ENCODE measurements at places on chromosomes 3 and 15.

DNA sequence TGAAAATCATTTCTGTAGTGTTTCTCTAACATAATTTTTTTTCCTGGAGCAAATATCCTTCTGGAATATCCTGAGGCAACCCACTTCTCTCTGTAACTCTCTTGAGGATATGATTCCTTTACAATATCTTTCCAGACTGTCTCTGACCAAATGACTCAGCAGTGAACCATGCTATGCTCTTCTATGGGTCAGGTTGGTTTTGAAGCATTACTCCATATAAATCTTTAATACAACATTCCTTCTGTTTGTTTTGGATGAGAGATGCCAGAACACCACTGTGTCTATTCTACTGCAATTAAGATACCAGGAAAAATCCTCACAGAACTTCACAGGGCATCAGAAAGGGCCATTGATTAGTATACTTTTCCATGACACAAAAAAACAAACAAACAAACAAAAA is 626.4 kb upstream of the ZNF385D start:
- DNase-seq, result no peak

DNA sequence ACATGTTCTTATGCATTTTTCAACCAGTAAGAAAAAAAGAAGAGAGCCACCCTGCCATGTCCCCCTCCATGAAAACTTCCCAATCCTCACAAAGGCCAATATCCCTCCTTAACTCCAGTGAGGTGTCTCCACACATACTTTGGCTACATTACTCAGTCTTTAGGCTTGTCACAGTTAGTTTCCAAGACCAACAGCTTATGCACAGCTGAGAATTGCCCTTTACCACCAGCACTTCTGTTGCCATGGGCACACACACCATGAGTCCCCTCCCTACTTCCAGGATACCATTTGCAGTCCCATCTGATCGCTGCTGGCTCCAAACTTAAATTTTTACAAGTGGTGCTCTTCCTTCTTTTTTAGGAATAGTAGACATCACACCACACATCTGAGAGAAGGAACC is 150.3 kb upstream of the STRIT1 start:
- DNase-seq, result no peak

GRCh38 chr3:193813501-193813830 is 220.5 kb downstream of the OPA1 start:
- no peak for DNase-seq

- no peak for DNase-seq
Observed at GRCh38 chr3:182914341-182914740, 66.0 kb downstream of the DCUN1D1 start.

DNA sequence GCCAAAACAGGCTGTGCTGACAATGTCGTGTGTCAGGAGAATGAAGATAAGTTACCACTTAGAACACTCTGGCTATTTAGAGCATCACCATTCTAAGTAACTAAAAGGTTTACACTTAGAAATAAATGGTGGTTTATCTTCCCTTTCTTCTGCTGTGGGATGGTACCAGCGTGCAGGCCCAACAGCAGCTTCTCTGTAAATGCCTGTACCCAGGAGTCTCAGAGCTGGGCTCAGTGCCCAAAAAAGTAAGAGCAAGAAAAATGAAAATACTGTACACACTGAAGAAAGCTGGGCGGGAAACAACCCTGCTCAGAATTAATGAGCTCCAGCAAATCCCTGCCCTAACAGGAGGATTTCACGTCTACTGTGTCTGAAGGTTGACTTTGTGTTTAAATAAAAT is 206.5 kb downstream of the MFSD1 start:
- no peak for DNase-seq

DNA sequence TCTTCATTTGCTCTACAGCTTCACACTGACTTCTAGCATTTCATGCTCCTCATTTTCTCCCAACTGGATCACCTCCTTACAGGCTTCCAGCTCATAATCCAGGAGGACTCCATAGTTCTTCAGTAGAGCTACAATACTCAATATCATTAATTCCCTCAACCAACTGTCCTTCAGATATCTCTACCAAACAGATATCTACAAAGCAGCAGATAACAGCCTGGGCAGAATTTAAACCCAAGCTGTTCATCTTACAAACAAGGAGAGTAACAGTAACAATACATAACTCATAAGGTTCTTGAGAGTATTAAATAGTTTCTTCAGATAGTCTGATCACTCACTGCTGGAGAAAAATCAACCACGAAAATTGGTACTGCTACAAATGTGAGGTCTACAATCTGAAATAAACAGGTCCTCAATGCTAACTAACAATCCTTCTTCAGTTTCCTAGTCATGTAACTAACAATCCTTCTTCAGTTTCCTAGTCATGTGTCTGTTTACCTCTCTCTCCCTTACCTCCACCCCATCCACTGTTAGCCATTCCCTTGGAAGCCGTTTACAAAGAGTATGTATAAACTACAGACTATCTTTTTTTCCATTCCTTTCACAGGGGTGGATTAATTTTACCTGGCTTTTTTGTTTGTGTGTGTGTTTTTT is 5.0 kb downstream of the PEAK1 start:
- DNase-seq, result no peak

- DNase-seq, result no peak
Observed at GRCh38 chr3:107271787-107272387, 105.4 kb upstream of the CCDC54 start.

DNA sequence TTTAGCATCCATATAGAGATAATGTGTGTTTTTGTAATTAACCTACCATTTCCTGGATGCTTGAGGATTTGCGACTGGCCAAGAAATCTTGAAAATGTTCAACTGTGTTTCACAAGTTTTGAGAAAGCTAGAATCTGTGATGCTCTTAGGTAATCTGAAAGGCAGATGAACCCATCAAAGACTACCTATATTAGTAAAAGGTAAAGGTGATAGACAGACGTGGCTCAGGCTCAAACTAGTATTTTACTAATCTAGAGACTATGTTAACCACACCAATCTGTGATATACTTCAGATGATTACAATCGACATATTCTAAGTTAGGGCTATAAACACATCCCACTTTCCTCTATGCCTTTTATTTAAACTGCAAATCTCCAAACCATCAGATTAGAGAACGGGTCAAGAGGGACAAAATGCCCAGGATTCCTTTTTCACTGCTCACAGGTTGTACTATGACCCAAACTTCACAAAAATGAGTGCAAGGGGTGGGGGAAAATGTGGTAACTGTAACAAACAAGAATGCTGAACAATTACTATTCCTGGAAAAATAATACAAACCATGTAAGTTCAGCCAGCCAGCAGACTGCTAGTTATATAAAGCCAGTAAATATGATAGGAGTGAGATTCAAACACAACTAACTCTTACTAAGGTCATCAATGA is 295.1 kb downstream of the FOXP1 start:
- DNase-seq, result no peak

- no peak for DNase-seq
Observed at GRCh38 chr3:25289663-25290062, 138.4 kb upstream of the RARB start.

DNA sequence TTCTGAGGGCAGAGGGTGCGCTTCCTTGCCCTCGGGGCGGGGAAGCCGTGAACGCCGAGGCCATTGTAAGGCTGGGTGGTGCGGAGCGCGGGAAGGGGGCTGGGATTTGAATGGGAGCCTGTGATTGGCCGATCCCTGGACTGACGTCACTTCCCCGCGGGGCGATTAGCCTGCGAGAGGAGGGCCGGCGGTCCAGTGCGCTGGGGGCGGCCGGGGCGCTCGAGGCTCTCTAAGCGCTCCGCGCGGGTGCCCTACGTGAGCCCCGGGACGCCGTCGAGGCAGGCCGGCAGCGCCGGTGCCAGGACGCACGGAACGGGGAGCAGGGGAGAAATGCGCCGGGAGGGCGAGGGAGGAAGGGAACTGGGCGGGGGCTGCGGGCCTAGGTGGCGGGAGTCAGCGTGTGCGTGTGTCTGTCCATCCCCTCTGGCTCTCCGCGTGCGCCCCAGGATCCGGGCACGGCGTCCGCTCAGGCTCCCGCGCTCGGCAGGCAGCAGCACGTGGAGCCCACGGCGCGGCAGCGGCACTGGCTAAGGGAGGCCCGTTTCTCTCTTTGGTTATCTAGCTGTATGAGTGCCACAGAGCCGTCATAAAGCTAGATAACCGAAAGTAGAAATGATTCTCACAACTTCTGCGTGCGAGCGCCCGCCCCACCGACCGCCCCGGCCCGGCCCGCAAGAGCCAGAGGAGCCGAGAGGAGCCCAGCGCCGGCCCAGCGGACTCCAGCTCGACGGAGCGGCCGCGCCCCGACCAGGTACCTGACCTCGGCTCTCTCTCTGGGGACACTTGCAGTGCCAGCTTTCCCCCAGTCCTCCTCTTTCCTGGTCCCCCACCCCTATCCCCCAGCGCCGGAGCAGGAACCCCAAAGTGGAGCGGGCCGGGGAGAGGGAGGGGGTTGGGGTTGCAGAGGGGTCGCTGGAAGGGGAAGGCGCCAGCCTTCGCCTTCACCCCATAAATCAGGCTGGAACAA is 33.1 kb upstream of the POLG start:
- peak; percentile 97 for DNase-seq

DNA sequence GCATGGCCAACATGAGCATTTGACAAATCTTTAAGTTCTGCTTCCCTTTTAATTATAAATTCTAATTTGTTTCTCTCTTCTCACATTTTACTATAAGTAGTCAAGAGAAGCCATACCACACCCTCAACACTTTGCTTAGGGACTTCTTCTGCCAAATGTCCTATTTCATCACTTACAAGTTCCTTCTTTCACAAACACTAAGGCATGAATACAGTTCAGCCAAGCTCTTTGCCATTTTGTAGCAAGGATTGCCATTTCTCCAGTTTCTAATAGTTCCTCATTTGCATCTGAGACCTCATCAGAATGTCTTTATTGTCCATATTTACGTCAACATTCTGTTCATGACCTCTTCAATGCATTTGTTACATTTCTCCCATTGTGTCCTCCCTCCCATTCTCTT is 29.4 kb downstream of the SLC22A14 start:
- no peak for DNase-seq

- no peak for DNase-seq
Observed at GRCh38 chr3:147371771-147372340, 34.5 kb downstream of the ZIC4 start.

DNA sequence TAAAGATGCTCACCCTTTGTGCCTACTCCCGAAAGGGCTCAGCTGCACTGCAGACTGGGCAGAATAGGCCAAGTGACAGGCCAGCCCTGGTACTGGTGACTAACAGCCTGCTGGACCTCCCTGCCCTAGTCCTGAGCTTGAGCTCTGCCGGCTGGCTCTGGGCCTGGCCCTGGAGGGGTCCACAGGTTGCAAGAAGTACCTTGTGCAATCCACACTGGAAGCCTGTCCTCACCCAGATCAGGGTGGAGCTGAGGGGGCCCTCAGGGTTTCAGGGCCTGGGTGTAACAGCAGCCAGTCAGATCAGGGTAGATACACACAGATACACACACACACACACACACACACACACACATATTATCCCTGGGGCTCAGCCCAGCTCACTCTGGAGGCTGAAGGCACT is 27.3 kb upstream of the PLA2G4D start:
- no peak for DNase-seq

- DNase-seq, result no peak
Observed at GRCh38 chr3:9204253-9204992, 45.0 kb downstream of the SRGAP3 start.

DNA sequence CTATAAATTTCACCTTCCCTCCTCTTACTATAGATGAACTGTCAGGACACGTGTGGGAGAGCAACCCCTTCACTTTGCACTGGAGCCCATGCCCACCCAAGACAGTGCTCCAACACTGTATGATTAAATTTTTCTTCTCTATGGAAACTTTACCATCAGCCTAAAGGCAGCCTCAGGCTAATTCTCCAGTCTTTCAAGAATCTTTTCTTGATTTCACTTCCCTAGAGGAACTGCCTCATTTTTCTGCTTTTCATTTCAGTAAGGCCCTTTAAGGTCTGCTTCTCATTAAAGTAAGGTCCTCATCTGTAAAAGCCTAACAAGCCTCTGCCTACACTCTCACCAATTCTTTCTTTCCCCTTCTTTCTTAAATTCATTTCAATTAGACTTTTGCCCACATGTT is 137.3 kb downstream of the KCNMB2 start:
- no peak for DNase-seq

GRCh38 chr3:38834110-38834509 is 18.1 kb upstream of the SCN10A start:
- peak; percentile 52 for DNase-seq

DNA sequence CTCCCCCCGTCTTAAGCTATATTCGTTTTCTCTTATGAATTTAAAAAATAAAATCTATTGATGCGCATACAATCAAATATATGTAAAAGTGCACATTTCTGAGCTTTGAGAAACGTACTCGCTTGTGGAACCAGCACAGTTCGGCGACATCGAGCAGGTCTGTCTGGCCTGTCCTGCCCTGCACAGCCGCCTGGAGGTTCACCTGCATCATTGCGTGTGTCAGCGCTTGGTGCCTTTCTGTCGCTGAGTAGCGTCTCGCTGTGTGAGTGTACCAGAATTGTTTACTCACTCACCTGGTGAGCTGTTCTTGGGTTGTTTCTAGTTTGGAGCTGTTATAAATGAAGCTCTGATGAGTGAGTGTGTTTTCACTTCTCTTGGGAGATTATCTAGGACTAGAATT is 104.0 kb downstream of the VGLL4 start:
- DNase-seq, result peak; percentile 58

DNA sequence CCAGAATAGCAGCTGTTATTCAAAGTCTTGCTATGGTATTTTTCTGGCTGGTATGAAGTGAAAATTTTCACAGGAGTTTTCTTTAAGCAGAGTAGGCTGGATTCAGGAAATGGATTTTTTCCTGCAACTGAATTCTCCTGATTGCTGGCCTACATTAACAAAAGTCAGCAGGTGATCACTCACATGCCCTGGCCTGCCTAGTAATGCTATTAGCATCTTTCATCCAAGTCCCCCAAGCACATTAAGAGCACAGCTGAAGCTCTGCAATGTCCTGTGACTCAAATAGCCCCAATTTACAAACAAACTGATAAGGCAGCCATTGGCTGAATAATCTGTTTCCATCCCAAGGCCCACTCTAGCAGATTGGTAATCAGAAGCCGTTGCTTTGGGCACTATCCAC is 688.3 kb upstream of the LMCD1 start:
- DNase-seq, result peak; percentile 84

DNA sequence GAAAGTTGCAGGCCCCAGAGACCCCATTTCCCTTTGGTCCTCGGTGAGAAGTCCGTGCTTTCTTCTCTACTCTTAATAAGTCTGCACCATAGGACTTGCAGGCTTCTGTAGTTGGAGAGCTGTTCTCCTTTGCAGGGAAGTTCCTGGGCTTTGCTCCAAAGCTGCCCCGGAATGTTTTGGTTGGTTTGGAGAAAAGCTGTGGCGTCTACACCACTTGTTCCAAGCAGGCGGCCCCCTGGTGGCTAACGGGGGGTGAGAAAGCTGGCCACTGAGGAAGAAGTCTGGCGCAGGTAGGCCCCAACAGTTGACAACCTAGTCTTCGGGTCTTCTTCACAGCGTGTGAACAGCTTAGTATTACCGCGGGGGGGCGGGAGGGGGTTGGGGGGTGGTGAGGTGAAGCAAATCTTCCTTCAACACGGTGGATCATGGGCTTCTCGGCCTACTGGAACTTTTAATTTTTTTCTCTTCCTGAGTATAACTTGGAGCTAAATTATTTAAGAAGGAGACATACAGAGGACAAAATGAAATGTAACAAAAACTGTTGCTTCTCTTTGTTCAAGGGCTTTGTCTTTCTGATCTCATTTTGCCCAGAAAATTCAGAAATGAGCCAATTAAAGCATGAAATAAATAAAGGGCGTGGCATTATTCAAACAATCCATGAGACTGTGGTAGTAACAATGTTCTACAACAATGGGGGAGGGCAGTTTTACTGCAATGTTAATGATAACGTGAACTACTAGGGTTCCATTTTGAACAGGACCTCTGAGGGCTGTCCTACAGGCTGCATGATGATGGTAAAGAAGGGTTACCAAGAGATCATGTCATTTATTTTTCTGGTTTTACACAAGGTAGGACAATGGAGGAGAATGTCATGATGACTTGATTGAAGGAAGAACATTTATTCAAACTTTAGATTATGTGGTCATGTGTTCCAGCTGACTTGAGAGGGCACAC is 2.2 kb upstream of the THRB start:
- DNase-seq, result no peak
